ENCODE measurements at places on chromosomes 1 and 21.
A peak's percentile ranks its signal among the peaks of the same experiment; 100 is the strongest.

GRCh38 chr21:42105476-42106315, 34.6 kb downstream of the UMODL1 start:
- DNase-seq = no peak

GRCh38 chr1:161193561-161194235, 5.2 kb downstream of the ADAMTS4 start:
- no peak for DNase-seq

DNA sequence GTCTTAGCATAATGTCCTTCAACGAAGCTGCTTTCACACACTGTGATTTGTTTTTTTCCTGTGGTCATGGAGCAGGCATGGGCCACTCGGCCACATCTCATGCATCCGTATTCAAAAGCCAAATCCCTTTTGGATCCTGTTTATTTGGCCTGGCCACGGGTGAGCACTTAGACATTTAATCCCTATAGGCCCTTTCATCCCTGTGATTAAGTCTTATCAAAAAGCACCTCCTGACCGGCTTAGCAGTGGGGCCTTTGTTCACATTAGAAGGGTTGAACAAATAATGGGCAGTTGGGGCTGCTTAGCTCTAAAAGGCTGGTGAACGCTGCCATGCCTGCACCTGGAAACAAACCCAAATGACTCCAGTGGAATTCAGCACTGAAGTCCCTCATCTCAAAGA, 2.0 kb downstream of the KCNE2 start:
- DNase-seq = no peak

DNA sequence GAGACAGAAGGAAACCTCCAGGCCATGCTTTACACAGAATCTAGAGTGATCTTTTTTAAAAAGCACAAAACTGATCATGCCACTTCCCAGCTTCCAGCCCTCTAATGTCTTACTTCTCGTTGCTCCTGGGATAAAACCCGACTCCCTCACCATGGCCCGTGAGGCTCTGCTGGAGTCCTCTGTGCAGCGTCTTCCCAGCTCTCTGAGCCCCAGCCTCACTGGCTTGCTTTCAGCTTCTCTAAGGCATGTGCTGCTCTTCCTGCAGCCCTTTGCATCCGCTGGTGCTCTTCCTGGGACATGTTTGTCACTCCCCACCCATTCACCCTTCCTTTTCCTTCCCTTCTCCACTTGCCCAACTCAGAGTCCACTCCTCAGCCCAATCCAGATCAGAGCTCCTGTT, 184.1 kb downstream of the AK5 start:
- no peak for DNase-seq

- no peak for DNase-seq
Observed at GRCh38 chr1:99407018-99407417, 142.7 kb downstream of the PLPPR4 start.

- no peak for DNase-seq
Observed at GRCh38 chr1:97010566-97011264, 289.1 kb downstream of the PTBP2 start.

DNA sequence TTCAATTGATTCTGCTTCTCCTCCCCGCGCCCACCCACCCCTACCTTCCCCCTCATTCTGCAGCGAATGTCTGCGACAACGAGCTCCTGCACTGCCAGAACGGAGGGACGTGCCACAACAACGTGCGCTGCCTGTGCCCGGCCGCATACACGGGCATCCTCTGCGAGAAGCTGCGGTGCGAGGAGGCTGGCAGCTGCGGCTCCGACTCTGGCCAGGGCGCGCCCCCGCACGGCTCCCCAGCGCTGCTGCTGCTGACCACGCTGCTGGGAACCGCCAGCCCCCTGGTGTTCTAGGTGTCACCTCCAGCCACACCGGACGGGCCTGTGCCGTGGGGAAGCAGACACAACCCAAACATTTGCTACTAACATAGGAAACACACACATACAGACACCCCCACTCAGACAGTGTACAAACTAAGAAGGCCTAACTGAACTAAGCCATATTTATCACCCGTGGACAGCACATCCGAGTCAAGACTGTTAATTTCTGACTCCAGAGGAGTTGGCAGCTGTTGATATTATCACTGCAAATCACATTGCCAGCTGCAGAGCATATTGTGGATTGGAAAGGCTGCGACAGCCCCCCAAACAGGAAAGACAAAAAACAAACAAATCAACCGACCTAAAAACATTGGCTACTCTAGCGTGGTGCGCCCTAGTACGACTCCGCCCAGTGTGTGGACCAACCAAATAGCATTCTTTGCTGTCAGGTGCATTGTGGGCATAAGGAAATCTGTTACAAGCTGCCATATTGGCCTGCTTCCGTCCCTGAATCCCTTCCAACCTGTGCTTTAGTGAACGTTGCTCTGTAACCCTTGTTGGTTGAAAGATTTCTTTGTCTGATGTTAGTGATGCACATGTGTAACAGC, 339.9 kb downstream of the NTNG1 start:
- no peak for DNase-seq

DNA sequence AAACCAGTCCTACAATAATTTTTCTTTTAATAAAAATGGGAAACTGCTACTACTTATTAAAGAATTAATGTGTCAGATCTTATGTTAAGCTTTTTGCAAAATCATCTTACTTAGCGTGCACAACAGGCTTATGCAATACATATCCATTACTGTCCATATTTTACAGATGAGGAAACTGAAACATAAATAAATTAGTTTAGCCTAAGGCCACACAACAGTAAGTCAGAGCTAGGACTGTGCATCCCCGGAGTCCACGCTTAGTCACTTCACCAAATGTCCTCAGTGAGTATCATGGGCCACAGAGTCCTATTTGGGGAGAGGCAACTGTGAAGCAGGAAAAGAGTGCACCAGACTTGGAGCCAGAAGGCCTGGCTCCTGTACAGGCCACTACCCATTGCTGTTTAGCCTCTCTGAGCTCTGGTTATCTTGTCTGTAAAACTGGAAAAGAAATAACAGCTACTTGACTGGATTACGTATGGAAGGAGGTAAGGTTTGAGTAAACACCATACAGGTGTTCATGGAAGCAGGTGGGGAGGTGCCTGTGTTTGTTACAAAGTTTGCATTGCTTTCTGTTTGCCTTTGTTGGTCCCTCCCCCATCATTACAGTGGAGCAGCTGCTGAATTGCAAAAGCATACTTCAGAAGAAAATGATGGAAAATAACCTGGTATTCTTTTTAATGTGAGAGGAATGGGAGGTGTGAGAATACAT, 192.8 kb downstream of the FCRL5 start:
- DNase-seq = peak; percentile 62

- no peak for DNase-seq
Observed at GRCh38 chr1:180267761-180268555, 37.9 kb downstream of the LHX4 start.

DNA sequence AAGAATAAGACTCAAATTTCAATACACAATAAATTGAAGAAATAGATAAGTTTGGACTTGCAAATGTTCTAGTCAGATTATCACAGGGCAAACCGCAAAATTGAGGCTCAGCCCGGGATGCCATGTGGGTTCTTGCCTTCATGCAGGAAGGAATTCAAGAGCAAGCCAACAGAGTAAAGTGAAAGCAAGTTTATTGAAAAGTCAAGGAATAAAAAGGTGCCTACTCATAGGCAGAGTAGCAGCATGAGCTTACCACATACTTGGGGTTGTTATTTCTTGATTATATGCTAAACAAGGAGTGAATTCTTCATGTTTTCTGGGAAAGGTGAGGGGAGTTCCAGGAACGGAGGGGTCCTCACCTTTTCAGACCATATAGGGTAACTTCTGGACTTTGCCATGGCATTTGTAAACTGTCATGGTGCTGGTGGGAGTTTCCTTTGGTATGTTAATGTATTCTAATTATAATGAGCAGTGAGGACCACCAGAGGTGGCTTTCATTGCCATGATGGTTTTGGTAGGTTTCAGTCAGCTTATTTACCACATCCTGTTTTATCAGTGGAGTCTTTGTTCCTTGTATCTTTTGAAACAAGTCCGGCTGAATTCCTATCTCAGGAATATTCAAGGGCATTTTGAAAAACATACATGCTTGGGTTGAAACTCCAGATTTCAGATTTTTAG, 2.0 kb upstream of the OR2AK2 start:
- DNase-seq = no peak
